ENCODE measurements at places on chromosomes 7 and 10. TPM values are rescaled to one million over a fixed set of nuclear protein-coding genes. Genes with fewer than 3 reads are reported as not detected.

DNA sequence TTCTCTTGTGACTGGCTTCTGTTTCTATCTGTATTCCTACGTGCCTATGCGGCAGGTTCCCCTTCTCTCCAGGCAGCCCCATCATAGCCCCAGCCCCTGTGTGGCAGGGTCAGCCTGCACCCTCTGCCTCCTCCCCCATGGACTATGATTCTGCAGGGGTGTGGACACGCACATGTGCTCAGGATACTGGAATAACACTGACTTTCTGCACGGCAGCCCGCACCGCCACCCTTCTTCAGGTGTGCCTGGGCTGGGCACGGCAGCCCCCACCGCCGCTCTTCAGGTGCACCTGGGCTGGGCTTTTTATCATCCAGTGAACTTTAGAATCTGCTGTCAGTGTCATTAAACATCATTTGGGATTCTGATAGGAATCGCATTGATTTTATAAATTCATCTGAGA, 202.6 kb upstream of the PPP2R2D start:
- DNase-seq = no peak

PKD2L1 gene
- not detected for total RNA-seq

TMEM229A gene
- total RNA-seq = not detected

CPA2 gene
- under 0.01 TPM for total RNA-seq

DNA sequence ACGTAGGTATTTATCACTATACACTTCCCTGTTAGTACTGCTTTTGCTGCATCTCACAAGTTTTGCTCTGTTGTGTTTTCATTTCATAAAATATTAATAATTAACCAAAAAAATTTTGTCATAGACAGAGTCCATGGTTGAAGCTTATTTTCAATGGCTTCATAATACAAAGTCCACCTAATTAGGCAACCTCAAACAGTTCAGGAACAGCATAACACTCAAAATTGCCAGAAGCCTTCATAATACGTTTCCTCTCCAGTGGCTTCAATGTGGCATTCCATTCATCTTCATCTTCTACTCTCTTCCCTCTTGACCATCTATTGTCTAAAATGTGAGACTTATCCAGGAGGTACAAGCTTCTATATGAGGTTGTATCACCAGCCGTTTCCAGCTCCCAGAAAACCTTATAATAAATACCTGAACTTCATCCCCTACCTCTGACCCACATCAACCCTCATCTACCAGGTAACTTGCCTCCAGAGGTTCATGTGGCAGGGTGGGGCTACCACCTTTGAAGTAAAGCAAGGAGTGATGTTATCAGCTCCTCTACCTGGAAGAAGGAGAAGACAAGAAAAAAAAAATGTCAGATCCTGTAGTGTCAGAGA, 337.3 kb downstream of the MALRD1 start:
- DNase-seq = no peak

GRCh38 chr7:113246738-113247137, 128.4 kb upstream of the SMIM30 start:
- DNase-seq = no peak

- DNase-seq = no peak
These were observed 71.1 kb upstream of the CAMK2B start for GRCh38 chr7:44396496-44396895.

GRCh38 chr10:97736403-97736901, 476 bp upstream of the ZFYVE27 start:
- no peak for DNase-seq

ALOX5 gene
- total RNA-seq = not detected

DNA sequence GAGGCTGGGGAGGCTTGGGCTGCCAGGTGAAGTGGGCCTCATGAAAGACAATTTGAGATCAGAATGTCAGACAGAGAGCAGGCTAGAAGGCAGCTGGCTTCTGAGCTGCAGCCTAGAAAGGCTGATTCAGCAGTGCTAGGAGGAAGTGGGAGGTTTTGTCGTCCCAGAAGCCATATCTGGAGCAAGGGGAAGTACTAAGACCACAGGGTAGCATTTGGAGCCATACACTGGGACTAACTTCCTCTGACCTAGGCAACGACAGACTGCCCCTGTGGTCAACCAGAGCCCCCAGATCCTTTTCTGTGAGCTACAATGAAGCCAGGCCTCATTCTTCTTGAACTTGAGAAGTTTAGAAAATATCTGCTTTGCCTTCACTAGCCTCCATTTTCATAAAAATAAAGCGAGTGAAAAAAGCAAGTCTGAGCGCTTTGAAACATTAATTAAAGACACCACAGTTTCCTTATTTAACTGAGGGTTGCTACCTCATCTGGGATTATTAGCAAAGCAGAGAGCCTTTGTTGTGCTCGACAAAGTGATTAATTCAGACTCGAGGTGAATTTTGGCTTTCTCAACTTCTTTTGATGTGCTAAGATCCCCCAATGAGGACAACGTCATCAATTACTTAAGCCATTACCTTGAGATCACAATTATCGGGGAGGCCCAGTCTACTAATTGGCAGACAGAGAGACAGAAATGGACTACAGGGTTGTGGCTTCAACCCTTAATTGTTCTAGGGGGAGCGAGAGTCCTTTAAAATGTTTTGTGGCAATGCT, 26.6 kb downstream of the TBXAS1 start:
- no peak for DNase-seq

- DNase-seq = no peak
These were observed 28.1 kb downstream of the CSGALNACT2 start for GRCh38 chr10:43166207-43166879.

DNA sequence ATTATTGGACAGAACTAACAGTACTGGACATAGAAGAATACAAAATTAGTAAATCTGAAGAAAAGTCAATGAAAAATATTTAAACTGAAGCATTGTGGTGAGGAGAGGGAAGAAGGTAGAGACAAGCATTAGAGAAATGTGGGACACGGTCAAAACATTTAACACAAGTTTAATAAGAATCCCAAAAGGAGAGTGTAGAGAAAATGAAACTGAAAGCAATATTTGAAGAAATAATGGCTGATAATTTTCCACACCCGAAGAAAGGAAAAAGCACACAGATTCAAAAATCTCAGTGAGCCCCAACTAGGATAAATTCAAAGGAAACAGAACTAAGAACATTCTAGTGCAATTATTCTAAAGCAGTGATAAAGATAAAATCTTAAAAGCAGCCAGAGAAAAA, 126.4 kb upstream of the LRRTM3 start:
- DNase-seq = no peak

GRCh38 chr7:115914951-115915350, 115.6 kb downstream of the TFEC start:
- DNase-seq = no peak

CRTAC1 gene
- not detected for total RNA-seq

GRCh38 chr10:114100848-114101741, 57.4 kb downstream of the ADRB1 start:
- DNase-seq = peak; percentile 72

GRCh38 chr7:41153268-41153667, 549.6 kb downstream of the INHBA start:
- DNase-seq = no peak

- peak; percentile 22 for DNase-seq
These were observed 40.7 kb downstream of the BTRC start for GRCh38 chr10:101394524-101395133.

DNA sequence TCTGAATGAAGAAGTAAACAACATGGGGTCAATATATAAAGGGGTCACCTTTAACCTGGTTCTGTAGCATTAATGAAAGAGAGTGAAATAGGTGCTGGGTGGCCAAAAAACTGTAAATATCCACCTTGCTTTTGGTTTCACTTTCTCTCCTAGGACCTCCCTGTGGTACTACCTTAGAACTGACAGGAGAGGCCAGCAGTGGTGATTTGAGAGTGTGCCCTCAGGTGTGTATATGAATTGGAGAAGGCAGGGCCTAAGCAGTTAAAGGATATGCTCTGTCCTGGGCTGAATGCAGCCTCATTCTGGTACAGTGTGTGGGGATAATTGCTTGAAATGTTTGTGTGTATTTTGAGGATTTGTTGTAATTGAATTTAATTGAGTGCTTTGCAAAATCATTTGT, 62.0 kb downstream of the BBS9 start:
- no peak for DNase-seq

GRCh38 chr7:117411539-117411938, 15.8 kb downstream of the ASZ1 start:
- no peak for DNase-seq

DNA sequence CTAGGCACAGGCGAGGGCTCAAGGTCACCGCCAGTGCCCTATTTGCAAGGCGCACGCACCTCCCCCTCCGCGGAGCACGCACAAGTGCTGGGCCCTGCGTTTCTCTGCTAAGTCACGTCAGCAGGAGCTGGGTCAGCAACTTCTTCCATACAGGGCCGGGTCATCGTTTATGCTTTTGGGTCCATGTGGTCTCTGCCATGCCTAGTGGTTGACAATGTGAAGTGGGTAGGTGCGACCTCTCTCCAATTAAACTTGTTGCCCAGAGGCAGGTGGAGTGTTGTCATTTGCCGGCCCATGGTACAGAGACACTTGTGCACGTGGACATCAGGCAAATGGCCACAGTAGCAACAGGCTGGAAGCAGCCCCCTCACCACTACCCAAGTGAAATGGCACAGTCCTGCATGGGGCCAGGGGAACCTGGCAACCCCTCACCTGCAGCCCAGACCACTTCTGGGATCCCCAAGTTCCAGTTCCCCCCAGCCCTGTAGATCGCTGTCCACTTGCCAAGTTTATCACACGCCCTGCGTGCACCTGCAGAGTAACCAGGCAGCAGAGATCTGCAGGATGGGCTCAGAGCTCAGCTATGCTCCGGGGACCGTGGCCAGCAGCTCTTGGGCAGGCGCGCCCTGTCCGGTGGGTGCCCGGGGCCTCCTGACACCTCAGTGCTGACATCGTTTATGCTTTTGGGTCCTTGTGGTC, 86.1 kb upstream of the PPP2R2D start:
- DNase-seq = no peak

DNA sequence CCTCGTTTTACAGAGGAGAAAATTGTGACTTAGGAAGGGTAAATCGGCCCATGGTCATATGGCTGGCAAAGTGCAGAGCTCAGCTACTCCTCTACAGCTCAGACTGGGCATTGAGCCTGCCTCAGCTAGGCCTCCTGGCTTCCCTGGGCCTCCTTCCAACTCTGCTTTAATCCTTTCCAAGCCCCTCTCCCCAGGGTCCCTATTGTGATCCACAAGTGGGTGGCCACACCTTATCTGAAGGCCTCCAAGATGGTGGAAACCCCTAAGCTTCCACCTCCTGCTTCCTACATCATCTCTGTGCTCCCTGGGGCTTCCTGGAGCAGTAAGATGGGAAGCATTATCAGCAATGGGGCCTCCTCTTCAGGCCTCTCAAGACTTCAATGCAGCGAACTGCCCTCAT, 3.0 kb upstream of the LGI1 start:
- no peak for DNase-seq

- DNase-seq = no peak
These were observed 362.7 kb downstream of the DNAJB6 start for GRCh38 chr7:157699357-157700013.

- peak; percentile 74 for DNase-seq
These were observed 47.4 kb downstream of the ZMYND11 start for GRCh38 chr10:182441-183201.

DNA sequence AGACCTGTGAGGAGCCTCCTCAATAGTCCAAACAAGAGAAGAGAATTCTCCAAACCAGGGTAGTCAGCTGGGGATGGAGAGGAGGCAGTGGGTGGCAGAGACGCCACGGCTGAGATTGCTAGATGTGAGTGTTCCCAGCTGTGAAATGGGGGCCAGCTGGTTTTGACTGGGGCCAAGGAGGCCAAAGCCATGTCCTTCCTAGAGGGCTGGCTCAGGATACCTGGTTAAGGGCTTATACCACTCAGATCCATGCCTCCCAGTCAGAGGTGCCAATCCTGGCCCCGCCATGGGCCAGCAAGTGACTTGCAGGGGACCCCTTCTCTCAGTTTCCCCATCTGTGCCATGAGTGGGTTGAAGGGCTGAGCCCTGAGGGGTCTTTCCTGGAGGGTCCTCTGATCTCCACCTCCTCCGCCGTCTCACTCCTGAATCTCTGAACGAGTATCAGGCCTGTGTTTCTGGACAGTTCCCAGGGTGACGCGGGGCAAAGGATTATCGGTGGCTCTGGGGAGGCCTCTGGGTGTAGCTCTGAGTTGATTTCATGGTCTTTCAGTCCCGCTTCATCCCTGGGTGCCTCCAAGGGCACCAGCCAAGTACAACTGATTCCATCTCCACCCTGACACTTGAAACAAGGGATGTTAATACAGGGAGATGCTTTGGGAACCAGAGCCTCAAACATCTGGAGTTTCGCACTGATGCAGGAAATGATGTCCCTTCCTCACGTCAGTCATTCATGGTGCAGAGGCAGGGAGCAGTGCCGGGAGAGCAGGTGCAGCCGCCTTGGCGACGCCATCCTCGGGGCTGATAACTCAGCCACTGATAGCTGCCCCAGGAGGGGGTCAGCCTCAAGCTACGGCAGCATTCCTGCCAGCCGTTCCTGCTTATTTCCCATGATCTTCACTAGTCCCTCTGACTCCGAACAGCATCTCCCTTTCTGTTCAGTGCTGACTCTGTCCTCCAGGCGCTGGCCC, 126.7 kb downstream of the RGS10 start:
- DNase-seq = no peak

PITX3 gene
- not detected for total RNA-seq

GRCh38 chr10:91034042-91034441, 113.2 kb upstream of the ANKRD1 start:
- DNase-seq = no peak

GRCh38 chr7:20238194-20238753, 21.1 kb upstream of the MACC1 start:
- DNase-seq = no peak

CHST15 gene
- 7.9 TPM for total RNA-seq

- no peak for DNase-seq
These were observed 18.0 kb upstream of the STN1 start for GRCh38 chr10:103936022-103936421.

All from fibroblast of lung (primary cell).